Inflammatory macrophage treated with lipopolysaccharide for 4 hours (primary cell): ENCODE measurements at places on chromosomes 13 and 19.
A peak's percentile ranks its signal among the peaks of the same experiment; 100 is the strongest.

DNA sequence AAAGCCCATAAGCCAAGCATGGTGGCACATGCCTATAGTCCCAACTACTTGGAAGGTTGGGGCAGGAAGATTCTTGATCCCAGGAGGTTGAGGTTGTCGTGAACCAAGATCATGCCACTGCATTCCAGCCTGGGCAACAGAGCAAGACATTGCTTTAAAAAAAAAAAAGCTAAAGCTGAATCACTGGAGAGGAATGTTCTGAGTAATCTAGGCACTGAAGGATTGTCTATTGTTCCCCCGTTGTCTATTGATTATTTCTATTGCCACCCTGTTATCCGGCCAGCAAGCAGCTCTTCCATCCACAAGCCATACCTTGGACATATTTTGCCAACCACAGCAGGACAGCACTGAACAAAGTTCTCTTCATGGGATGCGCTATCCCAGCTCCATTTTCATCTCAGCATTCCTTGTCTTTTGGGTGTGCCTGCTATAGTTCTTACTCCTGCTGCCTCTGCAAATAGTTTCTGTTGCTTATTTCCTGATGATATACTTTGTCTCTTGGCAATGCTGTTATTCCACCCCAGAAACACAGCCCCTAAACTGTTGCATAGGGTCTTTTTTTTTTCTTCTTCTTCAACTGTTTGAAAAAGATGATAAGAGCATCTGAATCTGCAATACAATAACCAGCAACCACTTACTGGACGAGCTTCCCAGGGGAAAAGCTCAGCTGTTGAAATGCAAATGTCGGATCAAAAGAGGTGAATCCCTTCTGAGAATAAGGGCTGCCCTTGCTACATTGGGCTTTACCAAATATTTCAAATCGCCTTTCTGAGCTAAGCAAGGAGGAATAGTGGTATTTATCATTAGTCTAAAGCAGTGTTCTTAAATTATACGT is 22.2 kb upstream of the SIAH3 start:
- DNase-seq, result no peak

- DNase-seq, result no peak
These were observed 13.3 kb upstream of the ACP7 start for GRCh38 chr19:39070888-39071287.

DNA sequence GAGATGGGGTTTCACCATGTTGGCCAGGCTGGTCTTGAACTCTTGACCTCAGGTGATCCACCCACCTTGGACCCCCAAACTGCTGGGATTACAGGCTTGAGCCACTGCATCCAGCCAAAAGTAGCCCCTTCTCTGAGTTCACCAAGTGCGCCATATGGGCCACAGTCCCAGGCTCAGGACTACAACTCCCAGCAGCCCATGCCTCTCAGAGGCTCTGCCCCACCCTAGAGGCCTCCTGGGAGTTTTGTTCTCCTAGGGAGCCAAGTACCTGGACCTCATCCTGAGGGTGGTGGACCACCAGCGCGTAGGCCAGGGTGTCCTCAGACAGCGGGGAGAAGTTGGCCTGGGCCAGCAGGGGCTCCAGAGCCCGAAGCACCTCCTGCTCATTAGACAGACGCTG is 18.8 kb downstream of the TMEM143 start:
- no peak for DNase-seq

DNA sequence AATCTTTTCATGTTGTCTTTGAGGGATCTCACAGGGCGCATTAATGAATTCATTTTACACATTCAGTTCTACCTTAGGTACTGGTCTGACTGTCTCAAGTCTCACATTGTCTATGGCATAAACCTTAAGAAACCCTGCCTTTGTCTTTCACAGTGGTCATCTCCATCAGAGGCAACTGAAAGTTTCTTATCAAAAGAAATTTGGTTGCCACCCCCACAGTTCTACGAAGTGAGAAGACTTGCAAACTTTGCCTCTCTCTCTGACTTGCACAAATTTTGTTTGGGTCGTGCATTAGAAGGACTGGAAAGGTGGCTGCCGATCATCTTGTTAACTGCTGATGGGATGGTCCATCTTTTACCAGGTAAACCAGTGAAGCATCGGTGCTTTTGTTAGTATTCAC is 10.5 kb upstream of the TDRD12 start:
- no peak for DNase-seq

GRCh38 chr19:6500837-6501739 is 1.0 kb downstream of the TUBB4A start:
- no peak for DNase-seq

GRCh38 chr19:40523322-40524047 is 53.2 kb upstream of the SHKBP1 start:
- peak; percentile 60 for DNase-seq

DNA sequence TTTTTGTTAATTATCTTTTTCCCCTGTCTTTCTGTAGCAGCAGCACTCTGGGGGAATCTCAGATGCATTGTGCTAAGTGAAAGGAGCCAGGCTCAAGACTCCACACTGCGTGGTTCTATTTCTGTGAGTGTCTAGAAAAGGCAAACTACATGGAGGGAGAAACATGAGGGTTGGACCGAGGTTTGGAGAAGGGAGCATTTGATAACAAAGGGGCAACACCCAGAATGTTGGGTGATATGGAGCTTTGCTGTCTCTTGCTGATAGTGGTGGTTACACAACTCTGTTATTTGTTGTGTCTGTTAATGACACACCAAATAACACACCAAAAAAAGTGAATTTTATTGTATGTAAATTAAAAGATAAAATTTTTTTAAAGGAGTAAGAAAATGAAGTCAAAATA is 107.8 kb downstream of the COL4A2 start:
- no peak for DNase-seq

GRCh38 chr13:51923983-51924539 is 62.3 kb downstream of the CCDC70 start:
- peak; percentile 2 for DNase-seq

- DNase-seq, result no peak
These were observed 6.5 kb downstream of the MAB21L1 start for GRCh38 chr13:35469806-35470525.

DNA sequence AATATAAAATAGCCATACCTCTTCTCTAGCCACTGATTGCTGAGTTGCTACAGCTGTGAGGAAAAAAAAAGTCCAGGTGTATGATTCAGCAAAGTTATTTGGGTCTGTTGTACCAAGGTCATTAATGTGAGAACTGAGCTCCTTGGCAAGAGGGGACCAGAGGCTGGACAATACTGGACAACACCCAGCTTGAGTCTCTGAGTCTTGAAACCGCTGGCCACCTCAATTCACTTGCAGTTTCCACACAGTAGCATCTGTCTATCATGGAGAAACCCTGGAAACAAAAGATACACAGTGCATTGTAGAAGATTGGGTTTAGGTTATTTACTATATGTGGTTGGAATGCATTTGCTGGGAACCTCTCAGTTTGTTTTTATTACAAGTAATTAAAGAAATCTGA is 60.4 kb downstream of the WDFY2 start:
- peak; percentile 44 for DNase-seq

DNA sequence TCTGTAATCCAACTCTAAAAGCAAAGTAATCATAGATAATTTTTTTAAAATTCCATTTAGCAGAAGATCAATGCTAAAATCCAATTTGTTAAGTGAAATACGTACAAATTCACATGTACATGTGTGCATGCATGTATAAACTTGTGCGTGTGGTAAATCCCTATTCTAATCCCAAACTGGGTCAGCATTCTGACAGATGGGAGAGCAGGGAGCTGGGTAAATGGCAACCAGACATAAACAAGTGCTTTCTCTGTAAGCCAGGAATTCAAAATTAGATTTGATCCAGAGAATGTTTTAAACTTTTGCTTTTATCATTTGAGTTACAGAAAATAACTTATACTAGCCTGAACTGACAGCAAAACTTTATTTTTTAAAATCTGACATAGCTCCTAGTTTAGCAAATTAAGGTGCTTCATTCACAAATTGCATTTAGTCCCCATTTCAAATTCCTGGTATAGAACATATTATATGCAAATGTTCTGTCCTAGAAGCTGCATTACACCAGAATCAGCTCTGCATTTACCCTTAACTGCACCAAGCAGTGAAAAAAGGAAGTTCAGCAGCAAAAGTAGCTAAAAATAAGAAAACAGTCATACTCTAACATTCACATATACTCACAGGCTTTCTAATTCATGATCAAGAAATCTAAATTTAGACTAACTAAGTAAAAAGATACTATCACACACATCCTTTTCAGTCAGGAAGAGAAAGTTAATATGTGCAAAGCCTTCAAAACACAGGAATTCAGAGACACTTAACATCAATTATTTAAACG is 32.6 kb downstream of the UBL3 start:
- peak; percentile 81 for DNase-seq

GRCh38 chr13:89568746-89569145 is 1778.7 kb upstream of the MIR17HG start:
- no peak for DNase-seq

- no peak for DNase-seq
These were observed 3.3 kb downstream of the VSTM2B start for GRCh38 chr19:29528946-29529645.

DNA sequence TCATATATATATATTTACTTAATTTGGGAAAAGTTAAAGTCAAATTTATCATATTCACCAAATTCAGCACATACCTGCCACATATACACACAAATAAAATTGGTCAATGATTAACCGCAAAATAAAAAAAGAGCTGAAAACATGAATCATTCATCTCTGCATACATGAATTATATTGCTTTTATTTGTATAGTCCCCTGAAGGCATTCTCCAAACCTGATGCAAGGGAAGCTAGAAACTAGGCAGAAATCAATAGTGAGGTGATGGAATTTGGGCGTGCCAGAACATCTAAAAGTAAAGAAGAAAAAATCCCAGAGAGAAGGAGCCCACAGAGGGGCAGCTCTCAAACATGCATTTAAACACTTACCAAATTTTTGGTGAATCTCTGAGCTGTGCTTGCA is 60.1 kb downstream of the UFM1 start:
- no peak for DNase-seq

DNA sequence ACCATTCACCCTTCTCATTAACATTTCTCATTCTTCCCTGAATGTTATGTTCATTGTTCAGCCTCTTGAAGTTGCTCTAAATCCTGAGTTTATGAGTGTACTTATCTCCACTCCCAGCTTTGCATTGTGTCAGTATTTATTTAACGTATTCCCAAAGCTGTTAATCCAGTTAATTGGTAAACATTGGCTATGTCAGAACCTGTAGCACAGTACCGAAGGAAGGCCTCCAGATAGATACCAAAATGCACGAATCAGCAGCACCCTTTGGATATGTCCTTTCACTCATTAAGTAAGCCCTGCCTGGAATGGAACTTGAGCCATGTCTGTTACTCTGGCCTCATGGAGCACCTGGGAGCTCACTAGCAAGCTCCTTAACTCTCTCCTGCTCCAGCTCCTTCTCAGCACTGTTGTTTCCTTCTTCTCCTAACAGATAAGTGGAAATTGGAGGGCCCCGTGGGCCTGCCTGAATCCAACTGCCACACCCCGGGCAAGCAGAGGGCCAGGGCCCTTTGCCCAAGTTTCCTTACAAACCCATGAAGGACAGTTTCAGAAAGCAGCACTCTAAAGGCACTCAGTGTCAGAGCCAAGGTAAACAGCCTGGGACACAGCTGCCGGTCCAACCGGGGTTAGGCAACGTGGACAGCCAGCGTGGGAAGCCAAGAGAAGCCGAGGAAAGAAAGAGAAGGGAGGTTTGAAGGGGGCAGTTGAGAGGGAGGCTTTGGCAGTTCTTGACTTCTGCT is 155.0 kb upstream of the SERP2 start:
- no peak for DNase-seq

- DNase-seq, result peak; percentile 97
These were observed 71.9 kb downstream of the FLT1 start for GRCh38 chr13:28423010-28423409.

GRCh38 chr13:49063497-49063896 is 87.8 kb downstream of the FNDC3A start:
- DNase-seq, result no peak

DNA sequence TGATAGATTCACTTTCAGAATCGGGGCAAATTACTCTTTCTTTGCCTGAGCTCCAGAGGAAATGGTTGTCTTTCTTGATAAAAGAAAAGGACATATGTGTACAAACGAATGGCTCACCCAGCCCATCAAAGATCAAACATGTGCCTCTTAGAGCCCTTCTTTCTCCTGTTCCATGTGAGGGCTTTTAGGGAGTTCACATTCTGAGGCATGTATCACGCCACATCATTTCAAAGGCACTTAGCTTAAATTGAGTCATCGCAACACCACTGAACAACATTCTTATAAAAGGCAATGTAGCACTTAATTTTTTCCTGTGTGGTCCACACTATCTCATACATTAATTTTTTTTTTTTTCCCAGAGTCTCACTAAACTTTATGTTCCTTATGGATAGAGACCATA is 521.0 kb downstream of the SUCLA2 start:
- DNase-seq, result no peak

GRCh38 chr13:24203273-24203672 is 42.8 kb downstream of the SPATA13 start:
- no peak for DNase-seq

GRCh38 chr19:40623403-40624251 is 22.5 kb downstream of the LTBP4 start:
- no peak for DNase-seq

DNA sequence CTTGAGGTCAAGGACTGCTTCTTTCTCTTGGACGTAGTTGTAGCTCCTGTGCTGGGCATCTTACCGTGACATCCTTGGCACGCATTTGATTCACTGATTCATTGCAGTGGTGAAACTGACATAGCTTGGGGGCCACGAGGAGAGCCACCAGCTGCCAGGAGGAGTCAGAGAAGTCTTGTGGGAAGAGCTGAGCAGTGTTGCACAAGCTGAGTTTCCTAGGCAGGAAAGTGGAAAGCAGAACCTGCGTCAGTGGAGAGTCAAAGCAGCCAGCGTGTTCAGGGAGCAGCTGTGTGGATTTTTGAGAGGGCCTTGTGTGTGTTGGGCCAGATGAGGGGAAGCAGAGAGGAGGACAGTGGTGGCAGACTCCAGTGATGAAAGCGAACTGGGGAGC is 5.3 kb upstream of the GPR183 start:
- peak; percentile 99 for DNase-seq

DNA sequence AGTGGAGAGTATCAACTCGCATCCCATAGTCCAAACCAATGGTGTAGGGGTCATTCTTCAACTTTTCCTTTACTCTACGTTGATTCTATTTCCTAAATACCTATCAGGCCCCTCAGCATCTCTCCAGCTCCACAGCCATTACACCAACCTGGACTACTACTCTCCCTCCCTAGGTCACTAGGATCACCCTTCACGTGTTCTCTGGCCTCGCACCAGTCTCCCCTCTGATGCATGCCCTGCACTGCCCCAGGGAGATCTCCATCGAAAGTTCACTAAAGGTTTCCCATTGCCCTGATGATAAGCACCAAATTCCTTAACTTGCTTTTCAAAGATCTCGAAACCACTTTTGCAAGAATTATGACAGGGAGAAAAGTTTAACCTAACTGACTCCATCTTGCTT is 421.5 kb downstream of the TSHZ3 start:
- no peak for DNase-seq
